ENCODE measurements at places on chromosomes 2 and 18.

GRCh38 chr18:37453752-37454151, 111.8 kb downstream of the CELF4 start:
- no peak for DNase-seq

DNA sequence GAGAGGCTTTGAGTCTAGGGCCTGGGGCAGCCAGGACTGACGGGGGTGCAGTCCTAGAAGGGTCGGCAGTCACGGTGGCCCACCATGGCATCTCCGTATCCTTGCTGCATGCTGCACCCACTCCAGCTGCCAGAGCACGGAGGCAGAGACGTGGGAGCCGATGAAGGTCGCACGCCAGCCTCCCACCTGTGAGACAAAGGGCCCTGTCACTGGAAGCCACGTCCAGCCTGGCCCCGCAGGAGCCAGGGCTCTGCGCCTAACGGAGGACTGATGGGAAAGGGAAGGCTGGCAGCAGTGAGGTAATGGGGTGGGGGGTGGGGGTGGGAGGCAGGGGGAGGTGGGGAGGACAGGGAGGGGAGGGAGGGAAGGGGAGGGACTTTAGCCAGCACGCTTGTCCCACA, 21.9 kb downstream of the ITM2C start:
- DNase-seq = no peak

DNA sequence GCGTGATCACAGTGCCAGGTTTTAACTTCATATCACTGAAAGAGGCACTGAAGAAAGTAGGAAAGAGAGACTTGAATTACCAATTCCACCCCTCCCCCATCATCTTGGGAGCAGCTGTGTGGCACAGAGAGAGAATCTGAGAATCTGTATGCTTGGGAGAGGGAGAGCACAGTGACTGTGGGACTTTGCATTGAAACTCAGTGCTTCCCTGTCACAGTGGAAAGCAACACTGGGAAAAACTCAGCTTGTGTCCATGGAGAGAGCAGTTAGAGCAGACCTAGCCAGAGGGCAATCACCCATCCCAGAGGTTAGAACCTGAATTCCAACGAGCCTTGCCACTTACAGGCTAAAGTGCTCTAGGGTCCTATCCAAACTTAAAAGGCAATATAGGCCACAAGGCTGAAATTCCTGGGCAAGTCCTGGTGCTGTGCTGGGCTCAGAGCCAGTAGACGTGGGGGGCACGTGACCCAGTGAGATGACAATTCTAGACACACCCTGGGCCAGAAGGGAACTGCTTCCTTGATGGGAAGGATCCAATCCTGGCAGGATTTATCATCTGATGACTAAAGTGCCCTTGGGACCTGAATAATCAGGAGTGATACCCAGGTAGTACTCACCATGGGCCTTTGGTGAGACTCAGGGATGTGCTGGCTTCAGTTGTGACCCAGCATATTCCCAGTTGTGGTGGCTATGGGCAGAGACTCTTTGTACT, 15.5 kb upstream of the ABCB11 start:
- no peak for DNase-seq

DNA sequence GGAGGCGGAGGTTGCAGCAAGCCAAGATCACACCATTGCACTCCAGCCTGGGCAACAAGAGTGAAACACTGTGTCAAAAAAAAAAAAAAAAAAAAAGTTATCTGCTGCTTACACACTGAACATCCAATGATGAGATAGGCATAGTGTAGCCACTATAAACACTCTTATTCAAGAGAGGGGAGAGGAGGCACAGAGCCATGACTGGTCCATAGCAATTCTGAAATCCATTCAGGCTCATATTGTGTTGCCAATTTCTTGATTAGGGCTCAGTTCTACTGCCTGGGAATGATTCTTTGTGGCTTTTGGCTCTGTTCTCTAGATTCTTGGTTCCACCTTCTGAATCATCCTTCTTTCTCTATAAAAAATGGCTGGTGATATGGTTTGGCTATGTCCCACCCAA, 136.1 kb downstream of the ZFP36L2 start:
- no peak for DNase-seq

DNA sequence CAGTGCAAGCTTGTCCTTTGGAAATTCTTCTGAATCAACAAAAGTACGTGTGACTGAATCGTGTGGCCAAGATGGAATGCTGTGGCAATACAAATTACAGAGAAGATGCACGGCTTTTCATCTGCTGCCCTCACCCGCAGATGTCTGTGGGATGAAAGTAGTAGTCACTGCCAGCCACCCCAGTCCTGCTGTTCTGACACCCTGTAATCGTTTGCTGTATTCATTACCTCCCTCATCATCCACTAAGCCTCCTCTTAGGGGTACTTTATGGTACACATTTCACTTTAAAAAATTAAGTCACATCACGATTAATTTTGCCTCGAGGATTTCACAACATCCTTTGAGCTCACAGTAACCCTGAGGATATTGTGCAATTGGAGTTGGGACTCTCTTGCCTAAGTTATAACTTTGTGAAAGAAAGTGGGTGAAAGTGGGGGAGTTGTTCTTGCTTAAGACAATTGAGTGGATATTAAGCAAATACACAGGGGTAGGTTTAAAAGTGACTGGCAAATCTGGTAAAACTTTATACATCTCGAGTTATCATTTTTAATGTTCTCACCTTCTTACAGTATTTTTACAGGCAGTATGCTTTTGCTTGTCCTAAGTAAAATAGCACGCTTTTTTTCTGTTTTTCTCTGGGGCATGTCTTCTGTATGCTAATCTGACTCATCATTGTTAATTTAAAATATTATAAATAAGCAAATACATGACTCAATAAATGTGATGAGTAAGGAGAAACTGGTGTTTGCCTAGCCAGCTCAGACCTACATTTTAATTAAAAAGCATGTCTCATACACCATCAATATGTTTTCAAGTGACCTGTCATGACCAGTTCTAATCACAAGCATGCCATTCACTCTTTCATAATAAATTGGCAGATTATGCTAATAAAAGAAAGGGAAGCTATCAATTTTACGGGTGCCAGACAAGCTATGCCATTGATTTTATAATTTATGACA, 680.9 kb downstream of the IRS1 start:
- peak; percentile 88 for DNase-seq

DNA sequence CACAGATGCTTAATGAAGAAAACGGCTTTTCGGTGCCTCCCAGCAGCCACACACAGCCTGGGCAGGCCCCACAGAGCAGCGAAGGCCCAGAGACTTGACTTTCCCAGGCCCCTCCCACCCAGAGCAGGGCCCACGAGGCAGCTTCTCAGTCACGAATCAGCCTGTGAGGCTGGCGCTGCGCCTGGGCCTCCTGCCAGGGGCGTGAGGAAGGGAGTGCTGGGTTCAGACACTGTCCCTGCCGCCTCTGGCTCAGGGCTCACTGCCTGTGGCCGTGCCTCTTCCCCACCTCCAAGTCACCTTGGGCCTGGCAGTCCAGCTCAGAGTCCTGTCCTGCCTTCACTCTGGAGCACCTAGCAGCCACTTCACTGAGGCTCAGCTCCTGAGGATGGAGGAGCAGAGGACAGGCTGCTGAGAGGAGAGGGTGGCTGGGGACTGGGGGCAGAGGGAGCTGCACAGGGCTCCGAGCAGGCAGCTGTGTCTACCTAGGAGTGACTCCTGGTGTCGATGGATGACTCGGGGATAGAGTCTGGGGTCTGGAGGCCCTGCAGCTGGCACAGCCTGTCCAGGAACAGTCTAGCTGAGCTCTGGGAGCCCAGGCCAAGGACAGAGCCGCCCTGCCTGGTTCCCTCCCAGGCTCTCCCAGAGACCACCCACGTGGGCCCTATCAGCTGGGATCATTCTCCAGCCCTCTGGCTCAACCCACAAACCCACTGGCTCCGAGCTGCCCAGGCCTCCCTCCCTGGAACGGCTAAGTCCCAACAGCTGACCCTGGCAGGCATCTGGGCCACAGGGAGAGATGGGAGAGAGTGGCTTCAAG, 36.4 kb upstream of the FOSL2 start:
- DNase-seq = peak; percentile 91

Data from fibroblast of upper back skin (primary cell).